ENCODE measurements at places on chromosomes 6 and 20.

DNA sequence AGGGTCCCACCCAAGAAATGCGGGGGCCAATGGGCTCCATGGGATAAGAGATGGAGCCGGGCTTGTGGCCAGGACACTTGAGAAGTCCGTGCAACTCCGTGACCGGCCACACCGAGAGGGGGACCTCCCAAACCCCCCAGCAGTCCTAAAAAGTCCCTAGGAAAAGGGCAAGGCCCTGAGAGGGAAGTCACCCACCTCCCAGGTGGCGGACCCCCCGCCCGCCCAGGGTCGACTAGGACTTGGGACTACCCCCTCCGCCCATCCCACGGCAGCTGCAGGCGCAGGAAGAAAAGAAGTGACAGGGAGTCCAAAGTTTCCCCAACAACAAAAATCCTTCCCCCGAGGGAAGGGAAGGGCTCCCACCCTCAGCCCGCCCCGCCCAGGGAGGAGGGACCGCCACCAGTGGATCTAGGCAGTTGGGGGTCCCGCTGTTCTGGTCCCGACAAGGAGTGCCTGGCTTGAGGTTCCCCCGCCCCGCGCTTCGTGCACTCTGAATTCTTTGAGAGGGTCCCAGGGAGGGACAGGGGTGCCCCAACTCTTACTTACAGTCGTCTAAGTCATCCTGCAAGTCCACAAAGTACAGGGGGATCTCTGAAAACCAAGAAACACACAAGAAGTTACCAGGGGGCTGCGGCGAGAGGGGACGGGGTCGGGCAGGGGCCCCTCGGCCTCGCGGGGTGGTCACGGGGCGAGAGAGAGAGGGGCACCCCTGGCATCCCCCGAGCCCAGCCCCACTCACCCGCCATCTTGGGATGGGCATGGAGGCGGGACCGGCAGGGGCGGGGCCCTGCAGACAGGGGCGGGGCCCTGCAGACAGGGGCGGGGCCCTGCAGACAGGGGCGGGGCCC is 611 bp upstream of the RAB22A start:
- peak; percentile 63 for DNase-seq

DNA sequence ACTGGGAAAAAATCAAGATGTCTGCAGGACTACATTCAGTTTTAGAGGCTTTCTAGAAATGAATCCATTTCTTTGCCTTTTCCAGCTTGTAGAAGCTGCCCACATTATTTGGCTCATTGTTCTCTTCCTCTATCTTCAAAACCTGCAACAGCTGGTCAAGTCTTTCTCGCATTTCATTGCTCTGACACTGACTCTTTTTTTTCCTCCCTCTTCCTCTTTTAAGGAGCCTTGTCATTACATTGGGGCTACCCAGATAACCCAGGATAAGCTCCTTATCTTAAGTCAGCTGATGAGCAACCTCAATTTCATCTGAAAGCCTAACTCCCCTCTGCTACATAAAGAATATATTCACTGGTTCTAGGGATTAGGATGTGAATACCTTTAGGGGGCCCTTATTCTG is 53.2 kb upstream of the CEP162 start:
- no peak for DNase-seq

- DNase-seq: no peak
Observed at GRCh38 chr20:38927902-38928578, 1.8 kb downstream of the FAM83D start.

DNA sequence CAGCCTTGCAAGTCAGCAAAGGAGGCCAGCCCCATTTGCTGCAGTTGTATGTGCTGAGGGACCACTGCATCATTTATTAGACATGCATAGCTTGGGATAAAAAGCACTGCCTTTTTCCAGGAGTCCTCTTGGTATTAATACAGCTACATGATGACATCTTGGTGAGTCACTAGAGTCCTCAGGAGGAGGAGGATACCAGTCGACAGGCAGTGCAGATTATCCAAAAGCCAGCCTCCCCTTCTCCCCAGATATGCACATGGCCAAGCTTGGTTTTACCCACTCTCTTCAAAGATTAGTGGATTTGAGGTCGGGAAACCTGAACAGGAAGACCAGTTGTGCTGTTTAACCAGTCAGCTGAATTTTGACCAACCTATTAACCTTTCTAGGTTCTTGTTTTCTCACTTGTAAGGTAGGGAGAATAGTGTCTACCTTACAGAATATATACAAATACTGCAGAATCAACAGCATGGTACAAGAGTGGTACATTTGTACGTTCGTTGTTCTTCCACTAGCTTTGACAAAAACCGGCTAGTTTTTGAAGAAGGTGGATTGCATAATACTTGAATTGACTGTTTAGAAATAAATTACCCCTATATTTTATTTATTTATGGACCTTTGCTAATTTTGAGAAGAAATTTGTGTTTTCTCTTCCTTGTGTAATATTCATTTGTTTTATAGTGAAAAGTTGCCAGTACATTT is 31.9 kb downstream of the VAPB start:
- no peak for DNase-seq

DNA sequence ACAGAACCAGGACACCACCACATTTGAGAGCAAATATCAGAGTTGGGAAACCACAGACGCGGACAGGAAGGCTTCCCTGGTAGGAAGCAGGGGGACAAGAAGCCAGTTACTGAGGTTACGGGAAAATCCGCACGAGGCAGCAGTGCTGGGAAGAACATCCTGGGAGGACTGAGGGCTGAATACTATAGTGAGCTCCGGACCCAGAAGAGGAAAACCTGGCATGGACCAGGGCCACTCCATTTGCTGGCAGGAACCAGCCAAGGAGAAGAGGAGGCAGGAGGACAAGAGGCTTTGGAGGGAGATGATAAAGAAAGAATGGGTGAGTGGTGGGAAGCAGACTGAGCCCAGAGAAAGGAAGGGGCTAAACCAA is 6.1 kb upstream of the DSN1 start:
- no peak for DNase-seq

DNA sequence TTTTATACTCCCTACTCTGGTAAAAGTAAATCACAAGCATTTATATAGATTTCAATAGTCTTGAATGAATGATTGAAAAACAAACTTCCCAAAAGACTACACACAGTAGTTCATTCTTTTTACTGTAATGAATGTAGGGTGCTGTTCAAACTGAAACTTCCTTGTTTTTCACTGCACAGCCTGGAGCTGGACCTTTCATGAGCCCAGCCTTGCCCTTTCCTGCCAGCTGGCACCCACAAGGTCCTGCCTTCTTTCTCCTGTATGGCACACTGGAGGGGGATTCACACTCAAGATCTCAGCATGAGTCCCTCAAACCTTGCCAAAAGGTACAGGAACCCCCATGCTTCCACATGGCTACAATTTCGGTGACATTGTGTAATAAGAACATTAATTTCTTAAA is 50.9 kb downstream of the COL12A1 start:
- DNase-seq: no peak

DNA sequence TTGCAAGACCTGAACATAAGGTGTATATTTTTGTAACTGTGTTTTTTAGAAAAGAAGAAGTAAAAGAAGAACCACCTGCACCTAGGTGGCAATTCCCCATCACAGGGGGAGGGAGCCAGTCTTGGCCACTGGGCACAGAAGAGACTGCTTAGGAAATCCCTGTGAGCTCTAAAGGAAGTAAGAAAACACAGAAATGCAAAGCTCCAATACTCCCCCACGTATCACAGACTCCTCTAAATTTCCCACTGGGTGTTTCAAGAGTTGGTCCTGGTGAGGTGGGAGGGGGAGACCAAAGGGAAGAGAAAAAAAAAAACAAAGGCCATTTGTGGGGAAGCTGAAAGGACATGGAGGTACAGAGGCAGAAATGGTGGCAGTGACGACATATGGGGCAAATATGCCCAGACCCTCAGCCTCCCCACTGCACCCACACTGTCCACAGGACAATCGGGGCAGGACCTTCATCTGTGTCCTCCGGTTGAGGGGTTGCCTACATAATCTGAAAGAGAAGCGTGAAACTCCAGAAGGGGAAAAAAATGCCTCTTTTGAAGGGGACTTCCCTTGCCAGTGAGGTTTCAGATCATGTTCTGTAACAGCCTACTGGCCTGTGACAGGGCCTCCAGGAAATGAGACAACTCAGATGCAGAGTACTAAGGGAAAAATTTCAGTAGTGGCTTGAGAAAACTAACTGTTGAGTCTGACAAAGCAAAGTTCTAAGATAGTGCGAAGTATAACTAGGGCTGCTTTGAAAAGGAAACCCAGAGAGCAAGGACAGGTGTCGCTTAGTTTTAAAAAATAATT is 226.2 kb upstream of the MARCKS start:
- DNase-seq: no peak

- no peak for DNase-seq
Observed at GRCh38 chr20:18533491-18533890, 25.8 kb downstream of the SEC23B start.

Data from GM12892 (cell line).